ENCODE measurements at places on chromosomes 7 and 10.

DNA sequence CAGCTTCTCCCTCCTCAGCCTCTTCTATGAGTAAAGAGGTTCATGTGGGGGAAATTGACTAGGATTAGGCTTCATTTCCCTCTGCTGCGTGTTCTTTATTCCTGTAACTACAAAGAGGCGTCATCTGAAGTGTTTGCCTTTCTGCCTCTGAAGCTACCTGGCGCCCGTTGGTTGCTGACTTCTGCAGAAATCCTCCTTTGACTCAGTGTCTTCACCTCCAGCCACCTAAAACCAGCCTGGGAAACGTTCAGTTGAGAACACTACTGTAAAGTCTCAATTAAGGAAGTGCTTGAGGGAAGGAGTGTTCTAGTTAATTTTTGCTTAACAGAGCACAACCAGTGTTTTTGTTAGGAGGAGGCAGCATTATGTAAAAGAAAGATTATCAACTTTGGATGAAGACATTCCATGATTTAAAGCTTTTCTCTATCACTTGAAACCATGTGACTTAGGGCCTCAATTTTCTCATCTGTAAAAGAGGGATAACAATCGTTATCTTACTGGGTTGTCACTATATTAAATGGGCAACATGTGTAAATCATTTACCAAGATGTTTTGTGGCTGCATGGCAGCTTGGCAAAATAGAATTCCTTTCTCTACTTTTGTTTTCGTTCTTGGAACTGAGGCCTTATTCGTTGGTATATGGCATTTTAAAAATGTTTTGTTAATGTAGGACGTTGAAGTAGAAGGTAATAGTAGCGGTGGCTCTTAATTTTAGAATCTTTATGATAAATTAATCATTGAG, 642.9 kb downstream of the SDK1 start:
- no peak for DNase-seq

DNA sequence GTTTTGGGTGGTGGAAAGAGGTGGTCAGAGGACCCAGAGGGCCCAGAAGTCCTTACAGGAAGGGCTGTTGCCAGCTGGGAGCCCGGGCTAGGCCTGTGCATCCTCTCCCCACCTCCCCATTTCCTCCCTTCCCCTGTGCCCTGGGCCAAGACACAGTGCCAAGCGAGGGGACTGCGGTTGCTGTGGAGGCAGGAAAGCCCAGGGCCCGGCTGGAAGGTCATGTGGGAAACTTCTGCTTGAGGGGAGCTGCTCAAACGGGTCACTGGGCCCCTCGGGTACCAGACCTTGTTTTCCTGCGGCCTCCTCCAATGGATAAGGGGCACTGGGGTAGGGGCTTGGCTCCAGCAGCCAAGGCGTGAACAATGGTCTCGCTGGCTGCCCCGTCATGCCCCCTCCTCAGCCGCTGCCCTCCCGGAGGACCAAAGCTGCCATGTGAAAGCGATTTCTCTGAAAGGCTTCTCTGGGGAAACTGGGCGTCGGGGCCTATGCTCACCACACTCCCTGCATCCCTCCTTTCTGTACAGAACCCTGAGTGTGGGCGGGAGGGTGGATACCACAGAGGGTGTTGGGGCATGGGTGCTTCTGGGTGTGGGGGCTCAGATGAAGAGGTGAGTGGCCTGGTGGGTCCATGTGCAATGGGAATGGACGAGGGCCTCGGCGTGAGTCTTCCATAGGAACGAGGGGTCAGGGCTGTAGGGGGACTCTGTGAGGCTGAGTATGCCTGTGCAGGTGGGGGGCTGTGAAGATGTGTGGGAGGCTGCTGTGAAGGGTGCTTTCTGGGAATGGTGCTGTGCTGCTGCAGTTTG, 135.3 kb downstream of the PTPN20 start:
- no peak for DNase-seq

DNA sequence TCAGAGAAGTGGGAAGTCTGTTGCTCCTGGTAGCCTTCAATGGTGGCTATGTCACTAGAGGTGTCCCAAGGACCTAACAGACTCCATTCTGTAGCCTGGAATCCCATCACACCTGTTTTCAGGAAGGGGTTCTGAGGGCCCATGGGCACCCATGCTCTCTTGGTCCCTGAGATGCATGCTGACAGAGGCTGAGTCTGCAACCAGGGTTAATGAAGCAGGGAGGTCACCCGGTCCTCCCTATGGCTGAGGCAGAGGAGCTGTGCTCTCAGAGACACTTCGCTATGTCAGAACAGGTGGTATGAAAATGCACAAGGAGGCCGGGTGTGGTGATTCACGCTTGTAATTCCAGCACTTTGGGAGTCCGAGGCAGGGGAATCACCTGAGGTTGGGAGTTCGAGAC, 452.1 kb downstream of the TCERG1L start:
- no peak for DNase-seq

- DNase-seq: no peak
These were observed 17.0 kb downstream of the MPP7 start for GRCh38 chr10:28285816-28286215.

DNA sequence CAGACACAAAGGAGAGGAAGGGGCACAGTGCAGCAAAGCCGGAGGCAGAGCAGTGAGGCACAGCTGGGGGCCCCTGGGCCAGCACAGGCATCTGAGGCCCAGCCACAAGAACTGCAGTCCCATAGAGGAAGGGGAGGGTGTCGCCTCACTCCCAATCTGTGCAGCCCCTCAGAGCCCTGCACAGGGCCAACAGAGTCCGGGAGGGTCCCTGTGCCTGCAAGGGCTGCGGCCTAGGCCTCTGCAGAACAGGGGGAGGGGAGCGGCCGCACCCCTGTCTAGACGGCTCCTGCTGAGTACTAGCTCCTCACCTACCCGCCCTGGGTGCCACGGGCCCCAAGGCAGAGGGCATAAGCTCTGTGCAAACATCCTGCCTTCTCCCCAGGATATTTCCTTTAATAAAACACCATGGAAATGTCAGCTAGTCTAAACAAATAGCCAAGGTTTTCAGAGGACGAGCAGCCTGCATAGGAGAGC, 32.4 kb upstream of the RET start:
- DNase-seq: no peak

- peak; percentile 24 for DNase-seq
These were observed 13.6 kb downstream of the VPS50 start for GRCh38 chr7:93245525-93246432.

DNA sequence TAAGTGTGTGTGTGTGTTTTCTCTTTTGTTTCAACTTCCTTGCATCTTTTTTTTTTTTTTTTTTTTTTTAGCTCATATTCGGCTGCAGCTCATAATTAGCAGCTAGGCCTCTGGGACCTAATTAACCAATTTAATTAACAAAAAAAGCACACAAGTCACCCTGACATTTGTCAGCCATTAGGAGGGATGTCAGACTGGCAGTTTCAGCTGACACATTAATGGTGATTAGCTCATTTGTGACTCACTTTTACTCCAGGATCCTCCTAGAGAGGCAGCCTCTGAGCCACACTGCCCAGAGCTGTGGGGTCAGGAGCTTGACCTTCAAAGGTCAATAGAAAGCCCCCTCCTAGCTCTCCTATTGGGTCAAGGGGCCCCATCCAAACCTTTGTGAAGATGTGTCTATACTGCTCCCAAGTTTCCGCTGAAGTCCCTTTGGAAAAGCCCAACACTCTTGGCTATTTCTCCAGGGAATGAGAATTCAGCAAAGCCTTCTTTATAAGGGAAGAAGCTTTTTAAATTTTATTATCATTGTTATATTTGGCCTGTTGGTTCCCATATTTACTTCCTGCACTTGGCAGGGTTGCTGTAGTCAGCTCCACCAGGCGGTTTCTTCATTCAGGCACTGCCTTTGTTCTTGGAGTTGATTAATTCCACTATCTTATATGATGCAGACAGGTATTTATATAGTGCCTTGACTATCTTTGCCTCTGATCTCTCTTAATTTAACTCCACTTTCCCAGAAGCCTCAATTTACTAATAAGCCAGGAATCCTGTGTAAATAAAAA, 109.5 kb upstream of the HABP2 start:
- DNase-seq: no peak

GRCh38 chr7:77687747-77688144, 8.5 kb upstream of the RSBN1L start:
- DNase-seq: no peak

- peak; percentile 12 for DNase-seq
These were observed 12.5 kb downstream of the PDLIM1 start for GRCh38 chr10:95278061-95278988.

DNA sequence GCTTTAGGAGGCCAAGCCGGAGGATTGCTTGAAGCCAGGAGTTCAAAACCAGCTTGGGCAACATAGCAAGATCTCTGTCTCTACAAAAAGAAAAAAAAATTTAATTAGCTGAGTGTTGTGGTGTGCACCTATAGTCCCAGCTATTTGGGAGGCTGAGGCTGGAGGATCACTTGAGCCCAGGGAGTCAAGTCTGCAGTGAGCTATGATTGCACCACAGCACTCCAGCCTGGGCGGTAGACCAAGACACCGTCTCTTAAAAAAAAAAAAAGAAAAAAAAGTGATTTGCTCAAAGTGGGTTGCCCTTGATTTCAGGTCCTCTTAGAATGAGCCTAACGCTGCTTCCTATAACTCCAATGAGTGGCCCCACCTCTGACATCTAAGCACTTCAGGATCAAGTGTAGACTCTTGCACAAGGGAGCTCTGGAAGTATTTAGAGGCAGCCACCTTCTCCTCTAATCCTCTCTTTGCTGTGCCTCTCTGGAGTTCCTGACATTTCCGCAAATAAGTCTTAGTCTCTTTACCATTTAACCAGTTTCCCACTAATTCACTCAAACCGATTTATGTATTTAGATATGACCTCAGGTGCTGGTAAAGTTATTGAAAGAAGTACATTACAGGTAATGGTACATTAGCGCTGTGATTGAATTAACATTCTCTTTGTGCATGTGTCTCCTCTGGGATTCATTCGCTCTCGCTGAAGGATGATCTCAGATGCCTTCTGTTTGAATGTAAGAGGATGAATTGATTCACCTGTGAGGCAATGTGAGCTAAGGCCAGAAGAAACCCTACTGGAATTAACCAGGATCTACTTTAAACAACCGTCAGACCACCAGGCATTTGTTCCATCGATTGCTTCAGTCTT, 60.8 kb upstream of the CELF2 start:
- DNase-seq: no peak

GRCh38 chr7:100198266-100198665, 20.5 kb downstream of the STAG3 start:
- DNase-seq: no peak

DNA sequence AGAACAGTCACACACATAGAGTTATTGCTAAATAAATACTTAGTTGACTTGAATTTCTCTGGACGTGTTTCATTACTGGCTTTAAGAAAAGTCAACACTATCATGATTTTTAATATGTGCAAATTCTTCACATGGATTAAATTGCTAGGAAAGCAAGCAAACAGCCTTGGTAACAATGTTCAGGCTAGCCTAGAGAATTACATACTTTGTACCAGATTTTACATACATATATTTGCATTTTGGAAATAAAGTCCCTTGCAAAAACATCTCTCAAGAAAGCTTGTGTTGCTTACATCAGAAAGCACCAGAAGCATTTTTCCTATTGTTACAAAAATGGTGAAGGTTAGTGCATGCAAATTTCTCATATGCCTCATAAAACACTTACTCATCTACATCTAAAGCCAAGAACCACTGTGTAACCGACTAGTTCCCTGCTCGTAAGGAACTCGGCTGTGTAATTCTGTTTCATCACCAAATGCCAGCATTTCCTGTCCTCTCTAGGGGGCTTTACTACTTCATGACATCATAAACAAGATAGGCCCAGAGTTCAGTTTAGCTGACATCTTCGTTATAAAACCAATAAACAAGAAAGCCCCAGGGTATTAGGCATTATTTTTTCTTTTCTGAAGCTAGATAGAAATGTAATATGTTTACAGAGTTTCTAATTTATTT, 87.8 kb downstream of the CFAP58 start:
- DNase-seq: peak; percentile 80

GRCh38 chr7:68125168-68125567, 1128.5 kb downstream of the TYW1 start:
- no peak for DNase-seq

- DNase-seq: peak; percentile 39
These were observed 38.0 kb upstream of the SPOCK2 start for GRCh38 chr10:72126184-72126871.

GRCh38 chr10:110239892-110240291, 32.5 kb downstream of the MXI1 start:
- no peak for DNase-seq

DNA sequence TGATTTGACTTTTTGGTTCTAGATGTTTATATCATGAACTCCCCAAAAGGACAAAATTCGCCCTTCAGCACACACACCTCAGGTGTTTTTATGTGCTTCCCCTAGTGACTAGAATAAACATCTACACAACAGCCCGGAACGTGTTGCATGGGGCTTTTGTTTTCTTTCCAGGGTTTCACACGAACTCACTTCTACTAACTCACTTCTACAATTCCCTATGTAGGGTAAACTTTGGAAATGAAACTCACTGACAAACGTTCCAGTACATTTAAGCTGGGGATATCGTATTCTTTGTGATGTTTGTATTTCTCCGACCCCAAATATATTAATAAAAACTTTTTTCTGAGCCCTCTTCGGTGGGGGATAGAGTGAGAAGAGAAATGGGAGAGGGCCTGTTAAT, 1.4 kb downstream of the TRA2A start:
- DNase-seq: peak; percentile 21

DNA sequence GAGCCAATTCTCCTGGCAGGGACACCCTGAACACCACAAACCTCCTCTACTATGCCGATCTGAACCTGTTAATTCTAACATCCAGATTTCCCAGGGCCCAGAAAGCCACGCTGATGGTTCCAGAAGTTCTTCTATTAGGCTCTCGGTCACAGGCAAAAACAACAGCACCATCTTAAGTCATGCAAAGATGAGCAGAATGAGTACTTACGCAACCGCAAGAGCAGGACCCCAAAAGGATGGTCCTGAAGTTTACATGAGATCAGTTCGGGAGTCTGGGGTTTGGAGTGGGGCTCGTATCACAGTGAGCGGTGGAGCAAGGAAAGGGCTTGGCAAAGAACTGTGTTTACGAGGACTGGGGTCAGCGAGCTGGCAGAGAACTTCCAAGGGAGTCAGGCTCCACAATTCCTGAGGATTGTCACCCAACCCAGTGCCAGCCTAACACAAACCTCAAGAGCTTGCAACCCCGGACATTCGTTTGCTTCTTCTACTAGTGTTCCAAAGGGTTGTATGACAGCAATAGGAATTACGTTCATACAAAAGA, 532.6 kb downstream of the TNS3 start:
- no peak for DNase-seq

DNA sequence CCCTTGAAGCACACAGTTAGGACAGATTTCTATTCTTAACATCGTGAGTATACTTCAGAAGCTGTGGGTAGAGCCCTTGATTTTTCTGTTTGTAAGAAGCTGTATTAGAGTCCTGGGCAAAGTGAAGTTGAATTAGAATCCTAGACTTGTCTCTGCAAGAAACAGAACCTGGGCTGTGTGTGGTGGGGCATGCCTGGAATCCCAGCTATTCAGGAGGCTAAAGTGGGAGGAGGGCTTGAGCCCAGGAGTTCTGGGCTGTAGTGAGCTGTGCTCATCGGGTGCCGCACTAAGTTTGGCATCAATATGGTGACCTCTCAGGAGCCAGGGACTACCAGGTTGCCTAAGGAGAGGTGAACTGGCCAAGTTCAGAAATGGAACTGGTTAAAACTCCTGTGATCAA, 183.4 kb downstream of the GNAI1 start:
- no peak for DNase-seq

- DNase-seq: peak; percentile 75
These were observed 208.8 kb downstream of the KCNMA1 start for GRCh38 chr10:77428691-77429395.

- no peak for DNase-seq
These were observed 8.1 kb downstream of the ZNF32 start for GRCh38 chr10:43640603-43641002.

- no peak for DNase-seq
These were observed 20.9 kb upstream of the TTYH3 start for GRCh38 chr7:2610898-2611297.
